ENCODE measurements at places on chromosomes 4 and X. TPM values are rescaled to one million over a fixed set of nuclear protein-coding genes. Genes with fewer than 3 reads are reported as not detected.

CT45A10 gene
- not detected for total RNA-seq

KCNE5 gene
- 0.12 TPM for total RNA-seq

TEX13D gene
- total RNA-seq, result not detected

TMPRSS11F gene
- not detected for total RNA-seq

- no peak for DNase-seq
These were observed 435.6 kb upstream of the SMIM31 start for GRCh38 chr4:164318350-164318749.

Data from SJCRH30 (cell line).